ENCODE measurements at places on chromosomes 1 and 21.

GRCh38 chr1:19483261-19483660, 2.1 kb downstream of the CAPZB start:
- peaks cover 21% of the 10 kb centered on the region for H3K36me3 ChIP-seq
- H3K27ac ChIP-seq: peak overlapping the region; percentile 88
- no peak for DNase-seq
- H3K4me1 ChIP-seq: peaks cover 77% of the 10 kb centered on the region
- H3K4me3 ChIP-seq: peak overlapping the region; percentile 97
- H3K27me3 ChIP-seq: no peaks in the 10 kb centered on the region

DNA sequence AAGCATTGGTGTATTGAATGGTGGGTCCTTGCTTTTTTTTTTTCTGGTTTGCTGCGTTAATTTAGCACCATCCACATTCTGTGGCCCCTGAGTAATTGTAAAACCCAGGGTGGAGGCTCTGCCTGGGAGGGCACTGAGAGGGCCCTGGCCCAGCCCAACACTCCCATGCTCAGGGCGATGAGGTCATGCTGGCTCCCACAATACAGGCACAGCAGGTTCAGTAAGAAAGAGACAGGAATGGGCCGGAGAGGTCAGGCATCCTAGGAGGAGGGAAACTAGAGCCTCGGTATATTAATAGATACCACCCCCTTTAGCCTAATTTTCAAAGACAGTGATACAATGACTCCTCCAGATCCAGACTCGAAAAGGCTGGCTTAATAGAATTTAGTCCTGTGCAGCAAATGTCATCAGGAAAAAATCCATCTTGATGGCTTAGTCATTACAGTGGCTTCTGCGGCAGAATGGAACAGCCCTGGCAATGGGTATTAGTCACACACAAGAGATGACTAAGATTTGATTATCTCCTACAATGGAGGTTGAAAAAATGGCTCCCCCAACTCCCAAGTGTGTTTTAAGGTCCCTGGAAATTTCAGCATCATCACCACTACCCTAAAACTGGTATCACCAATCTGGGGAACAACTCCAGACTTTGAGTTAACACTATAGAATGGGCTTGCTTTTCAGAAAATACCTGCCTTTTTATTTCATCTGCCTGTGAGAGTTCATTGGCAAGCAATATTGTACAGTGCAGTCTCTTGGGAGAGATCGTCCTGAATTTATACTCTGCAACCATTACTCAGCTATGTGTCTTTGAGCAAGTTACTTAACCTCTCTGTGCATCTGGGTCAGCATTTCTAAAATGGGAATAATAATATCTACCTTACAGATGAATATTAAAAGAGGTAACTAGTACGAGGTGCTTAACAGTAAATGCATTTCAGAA, 43.9 kb upstream of the LYST start:
- H3K4me3 ChIP-seq: peak overlapping the region; percentile 80
- no peaks in the 10 kb centered on the region for H3K36me3 ChIP-seq
- peak; percentile 99 for DNase-seq
- H3K27me3 ChIP-seq: peaks cover 4% of the 10 kb centered on the region

DNA sequence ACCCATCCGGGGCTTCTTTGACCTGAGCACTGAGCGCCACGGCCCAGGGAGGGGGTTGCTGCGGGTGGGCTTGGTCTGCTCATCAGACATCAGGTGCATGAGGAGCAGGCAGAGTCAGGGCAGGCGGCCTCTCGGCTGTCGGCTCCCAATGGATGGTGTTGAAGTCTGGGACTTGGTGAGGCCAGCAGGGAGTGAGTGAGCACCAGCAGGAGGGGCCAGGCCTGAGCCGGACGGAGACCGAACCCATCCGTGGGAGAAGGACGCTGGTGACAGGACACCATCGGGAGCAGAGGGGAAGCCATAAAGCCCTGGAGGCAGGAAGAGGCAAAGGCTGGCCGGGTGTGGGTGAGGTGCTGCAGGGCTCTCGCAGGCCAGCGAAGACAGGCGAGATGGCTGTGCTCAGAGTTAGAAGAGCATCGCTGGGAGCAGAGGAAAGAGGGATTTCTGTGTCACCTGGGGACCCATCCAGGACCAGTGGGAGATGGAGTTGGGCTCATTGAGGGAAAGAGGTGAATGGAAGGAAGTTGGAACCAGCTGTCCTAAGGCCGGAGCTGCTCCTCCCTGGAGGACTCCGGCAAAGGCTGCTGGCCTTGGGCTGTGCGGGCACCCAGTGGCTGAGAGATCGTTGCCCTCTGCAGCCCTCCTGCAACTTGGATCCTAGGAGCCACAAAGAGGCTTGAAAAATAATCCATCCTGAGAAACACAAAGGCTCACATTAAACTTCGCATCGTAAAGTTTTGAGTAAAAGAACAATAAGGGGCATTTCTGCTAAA, 49.9 kb downstream of the PDE9A start:
- H3K27me3 ChIP-seq: peaks cover 6% of the 10 kb centered on the region
- DNase-seq: no peak
- H3K27ac ChIP-seq: no peak overlapping the region

GRCh38 chr1:234515821-234516241, 36.9 kb upstream of the TARBP1 start:
- peaks cover 37% of the 10 kb centered on the region for H3K4me1 ChIP-seq
- H3K36me3 ChIP-seq: no peaks in the 10 kb centered on the region
- peak; percentile 63 for DNase-seq
- H3K27ac ChIP-seq: peak overlapping the region; percentile 81
- H3K4me3 ChIP-seq: peak overlapping the region; percentile 71

GRCh38 chr1:91026777-91027176, 4.9 kb upstream of the ZNF644 start:
- H3K27ac ChIP-seq: no peak overlapping the region
- H3K4me3 ChIP-seq: no peak overlapping the region
- no peaks in the 10 kb centered on the region for H3K36me3 ChIP-seq
- H3K4me1 ChIP-seq: peaks cover 7% of the 10 kb centered on the region

Measured in HFFc6 (cell line).